ENCODE measurements at places on chromosomes 2 and 18.

- DNase-seq, result no peak
Observed at GRCh38 chr2:129906139-129906860, 73.2 kb upstream of the RAB6C start.

DNA sequence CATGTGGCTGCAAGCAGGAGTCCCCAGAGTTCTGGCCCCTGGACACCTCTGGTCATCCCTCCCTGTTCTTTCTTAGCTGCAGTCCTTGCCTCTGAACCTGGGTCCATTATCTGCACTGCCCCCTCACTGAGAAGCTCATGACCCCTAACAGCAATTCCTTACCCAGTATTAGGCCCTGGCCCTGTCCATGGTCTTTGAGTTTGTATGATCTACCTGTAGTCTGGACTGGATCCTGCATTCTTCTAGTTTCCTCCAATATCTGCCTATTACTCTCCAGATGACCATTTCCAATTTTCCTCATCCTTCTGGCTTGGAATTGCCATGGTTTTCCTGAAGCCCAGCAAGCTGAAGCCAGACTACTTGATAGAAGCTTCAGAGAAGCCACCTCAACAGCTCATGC is 302.4 kb upstream of the HS6ST1 start:
- DNase-seq, result no peak

DNA sequence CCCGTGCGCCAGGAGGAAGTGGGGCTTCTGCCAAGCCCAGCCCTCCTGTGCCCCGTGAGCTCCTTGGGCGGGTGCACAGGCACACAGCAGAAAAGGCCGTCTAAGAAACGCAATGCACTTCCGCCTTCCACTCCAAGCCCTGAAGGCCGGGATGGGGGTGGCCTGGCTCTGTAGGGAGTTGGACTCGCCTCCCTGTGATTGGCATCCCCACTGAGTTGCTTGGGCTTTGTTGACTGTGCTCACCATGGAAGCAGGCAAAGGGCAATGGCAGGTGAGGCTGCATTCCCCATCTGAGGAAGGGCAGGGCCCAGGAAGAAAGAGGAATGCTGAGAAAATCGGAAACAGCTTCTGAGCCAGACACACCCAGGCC is 66.8 kb downstream of the CRACDL start:
- peak; percentile 97 for DNase-seq

DNA sequence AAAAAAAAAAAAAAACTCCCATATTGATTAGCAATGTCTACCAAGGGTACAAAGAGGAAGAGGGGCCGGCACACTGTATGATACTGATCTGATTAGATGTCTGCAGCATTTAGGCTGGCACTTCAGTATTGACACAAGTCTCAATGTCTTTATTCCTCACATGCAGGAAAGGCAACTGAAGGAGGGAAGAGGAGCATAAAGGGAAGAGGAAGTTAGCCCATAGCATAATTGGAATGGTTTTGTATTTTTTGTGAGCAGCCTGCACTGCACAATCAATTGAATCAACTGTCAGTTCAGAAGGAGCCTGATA is 79.0 kb downstream of the DNER start:
- no peak for DNase-seq

- DNase-seq, result no peak
Observed at GRCh38 chr2:4618630-4619228, 915.4 kb downstream of the DCDC2C start.

DNA sequence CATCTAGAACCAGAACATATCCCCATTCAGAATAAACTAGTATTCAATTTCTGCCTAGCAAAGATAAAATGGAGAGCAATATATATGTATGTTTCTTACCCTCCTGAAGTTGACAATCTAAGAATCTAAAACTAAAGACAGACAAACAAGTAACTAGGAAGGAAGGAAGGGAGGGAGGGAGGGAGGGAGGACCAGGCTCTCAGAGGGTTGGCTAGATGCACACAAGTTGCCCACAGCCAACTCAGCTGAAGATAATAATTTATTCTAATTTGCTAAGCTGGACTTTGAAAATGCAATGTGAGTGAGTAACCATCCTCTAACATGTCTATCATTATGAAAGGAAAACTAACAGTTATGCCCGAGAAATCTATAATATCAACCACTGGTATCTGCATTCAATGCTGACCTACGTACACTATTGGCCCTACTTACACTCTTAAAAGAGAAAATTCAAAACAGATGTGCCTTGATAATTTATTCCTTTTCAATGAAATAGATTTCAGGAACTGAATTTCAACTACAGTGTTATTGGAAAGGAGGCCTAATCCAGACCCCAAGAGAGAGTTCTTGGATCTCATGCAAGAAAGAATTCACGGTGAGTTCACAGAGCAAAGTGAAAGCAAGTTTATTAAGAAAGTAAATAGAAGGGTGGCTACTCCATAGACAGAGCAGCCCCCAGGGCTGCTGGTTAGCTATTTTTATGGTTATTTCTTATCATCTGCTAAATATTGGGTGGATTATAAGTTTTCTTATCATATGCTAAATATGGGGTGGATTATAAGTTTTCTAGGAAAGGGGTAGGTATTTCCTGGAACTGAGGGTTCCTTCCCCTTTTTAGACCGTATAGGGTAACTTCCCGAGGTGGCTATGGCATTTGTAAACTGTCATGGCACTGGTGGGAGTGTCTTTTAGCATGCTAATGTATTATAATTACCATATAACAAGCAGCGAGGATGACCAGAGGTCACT is 288.5 kb upstream of the SLC39A10 start:
- no peak for DNase-seq

DNA sequence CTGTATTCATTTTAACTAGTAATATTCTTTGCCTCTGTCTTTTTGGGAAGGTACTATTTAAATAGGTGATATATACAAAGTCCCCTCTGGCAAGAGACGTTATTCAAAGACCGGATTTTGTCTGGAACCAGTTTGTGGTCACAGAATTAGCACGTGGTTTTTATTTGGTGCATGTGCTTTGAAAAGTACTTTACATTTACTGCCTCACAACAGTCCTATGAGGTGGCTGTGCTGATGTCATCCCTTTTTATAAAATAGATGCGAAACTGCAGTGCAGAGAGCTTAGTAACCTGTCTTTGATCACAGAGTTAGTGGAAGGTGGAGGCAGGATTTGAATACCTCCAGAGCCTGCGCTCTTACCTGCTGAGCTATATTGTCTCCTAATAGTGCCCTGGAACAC is 4.0 kb downstream of the LPIN1 start:
- DNase-seq, result no peak

DNA sequence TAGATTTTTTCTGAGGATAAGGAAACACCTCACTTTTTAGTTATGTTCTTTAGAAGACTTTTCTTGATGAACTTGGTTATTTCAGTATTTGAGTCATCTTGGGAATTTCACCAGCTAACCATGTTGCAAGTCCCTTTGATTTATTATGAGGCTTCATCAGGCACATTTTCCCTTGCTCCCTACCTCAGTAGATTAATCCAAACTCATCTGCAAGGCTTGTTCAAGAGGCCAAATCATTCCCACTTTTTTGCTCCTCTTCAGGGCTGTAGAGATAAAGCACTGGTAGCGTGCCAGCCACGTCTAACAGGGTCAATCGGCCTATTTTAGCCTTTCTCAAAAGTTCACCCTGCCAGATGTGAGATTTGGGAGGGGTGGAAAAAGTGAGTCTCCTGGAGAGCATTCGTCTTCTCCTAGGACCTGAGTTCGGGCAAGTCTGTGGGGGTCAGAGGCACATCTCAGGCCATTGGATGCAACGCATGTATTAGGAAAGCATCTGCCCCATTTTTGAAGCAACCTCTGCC is 120.3 kb downstream of the RDH14 start:
- no peak for DNase-seq

DNA sequence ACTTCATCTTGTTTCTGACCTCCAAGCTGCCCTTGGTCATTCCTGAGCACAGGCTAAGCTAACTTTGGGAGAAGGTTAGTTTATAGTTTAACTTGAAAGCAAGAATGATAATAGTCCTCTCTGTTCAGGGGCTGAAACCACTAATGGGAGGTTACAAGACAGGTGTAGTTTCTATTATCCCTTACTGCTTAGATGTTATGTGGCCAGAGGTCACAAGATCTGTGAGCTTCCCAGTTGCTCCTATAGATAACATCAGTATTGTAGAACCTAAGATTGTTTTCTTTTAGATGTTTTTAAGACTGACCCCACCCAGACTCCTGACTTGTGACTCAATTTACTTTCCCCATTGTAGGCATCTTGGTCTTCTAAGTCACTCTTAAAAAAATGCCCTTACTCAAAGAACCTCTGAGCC is 94.8 kb upstream of the LPIN2 start:
- DNase-seq, result no peak

DNA sequence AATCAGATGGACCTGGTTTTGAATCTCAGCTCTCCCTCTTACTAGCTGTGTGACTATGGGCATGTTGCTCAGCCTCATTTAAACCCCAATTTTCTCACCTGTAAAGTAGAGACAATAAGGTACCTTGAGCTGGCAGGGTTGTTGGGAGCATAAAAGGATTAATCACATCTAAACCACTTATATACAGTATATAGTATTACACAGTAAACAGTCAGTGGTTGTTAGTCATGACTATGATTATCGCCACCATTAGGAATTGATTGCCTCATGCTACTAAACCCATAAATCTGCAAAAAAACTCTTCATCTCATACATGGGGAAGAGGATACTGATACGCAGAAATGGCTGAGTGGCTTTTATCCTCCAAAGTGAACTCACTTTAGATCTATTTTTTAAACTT is 65.8 kb downstream of the INO80D start:
- no peak for DNase-seq
